Amniotic stem cell (primary cell): ENCODE measurements at places on chromosomes 7 and 10.

GRCh38 chr10:26457088-26457487, 18.9 kb downstream of the APBB1IP start:
- no peak for DNase-seq

DNA sequence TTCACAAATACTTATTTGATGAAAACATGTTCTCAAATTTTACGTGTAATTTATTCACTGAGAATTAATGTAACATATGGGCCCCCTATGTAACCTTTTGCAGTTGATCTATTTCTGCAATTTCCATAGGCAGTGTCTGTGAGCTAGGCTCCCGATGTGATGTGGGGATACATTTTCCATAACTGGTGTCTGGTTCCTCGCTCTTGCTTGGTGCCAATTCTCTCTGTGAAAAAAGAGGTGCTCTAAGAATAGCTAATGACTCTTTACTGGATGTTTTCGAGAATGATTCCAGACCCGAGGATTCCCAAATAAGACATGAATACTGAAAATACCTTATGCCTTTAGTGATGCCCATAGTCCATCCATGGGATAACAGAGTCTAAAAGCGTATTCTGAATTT, 286.7 kb upstream of the FZD8 start:
- no peak for DNase-seq

GRCh38 chr7:2006921-2007381, 225.8 kb downstream of the MAD1L1 start:
- no peak for DNase-seq

GRCh38 chr10:15783941-15784636, 64.4 kb upstream of the ITGA8 start:
- DNase-seq: no peak

DNA sequence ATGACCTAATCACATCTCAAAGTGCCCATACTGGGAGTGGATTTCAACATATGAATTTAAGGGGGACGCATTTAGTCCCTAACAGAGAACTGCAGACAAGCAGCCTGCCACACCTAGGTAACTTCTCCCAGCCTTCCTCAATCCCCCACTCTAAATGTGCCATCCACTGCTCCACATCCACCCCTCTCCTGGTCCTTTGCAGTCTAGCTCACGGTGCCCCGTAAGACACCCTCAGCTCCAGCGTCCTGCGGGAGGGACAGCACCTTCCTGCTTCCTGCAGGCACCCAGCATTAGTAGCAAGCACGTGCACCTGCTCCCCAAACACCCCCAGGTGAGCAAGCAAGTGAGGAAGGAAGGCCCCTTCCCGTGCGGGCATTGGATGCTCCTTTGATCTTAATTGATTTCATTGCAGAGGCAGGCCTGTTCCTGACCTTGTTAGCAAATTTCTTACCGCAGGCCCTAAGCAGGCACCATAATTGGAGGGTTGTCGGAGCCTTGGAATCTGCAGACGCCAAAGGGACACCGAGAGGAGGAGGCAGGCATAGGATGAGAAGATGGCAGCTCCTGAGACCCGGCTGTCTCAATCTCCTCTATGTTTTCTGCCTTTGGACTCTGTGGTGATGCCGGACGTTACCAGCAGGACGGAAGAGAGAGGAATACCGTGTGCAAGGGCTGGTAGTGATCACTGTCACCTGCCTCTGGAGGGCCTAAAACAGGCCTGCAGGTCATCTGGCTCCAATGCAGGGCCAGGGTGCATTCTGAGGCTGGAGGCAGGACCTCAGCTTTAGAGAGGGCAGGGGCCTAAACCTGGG, 75.8 kb upstream of the CHST15 start:
- DNase-seq: no peak

GRCh38 chr7:30888747-30889146, 22.9 kb upstream of the AQP1 start:
- peak; percentile 75 for DNase-seq

DNA sequence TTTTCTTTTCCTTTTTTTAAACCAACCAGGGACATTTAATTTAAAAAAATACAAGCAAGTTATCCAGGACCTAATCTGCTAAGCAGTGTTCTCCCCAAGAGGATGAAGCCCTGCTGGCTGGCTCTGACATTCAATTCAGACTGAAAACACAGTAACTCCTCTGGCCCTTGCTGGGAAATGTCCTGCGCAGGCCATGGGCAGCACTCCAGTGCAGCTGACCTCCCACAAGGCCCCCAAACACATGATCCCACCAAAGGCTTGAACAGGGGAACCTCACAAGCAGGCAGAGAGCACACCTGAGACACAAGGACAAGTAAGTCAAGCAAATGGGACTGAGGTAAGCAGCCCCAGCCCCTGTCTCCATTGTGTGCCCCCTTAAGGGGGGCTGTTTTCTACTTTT, 56.9 kb upstream of the FHIP2A start:
- DNase-seq: no peak

- DNase-seq: no peak
Measured at GRCh38 chr7:142516038-142516501, 233.2 kb upstream of the PRSS1 start.

GRCh38 chr7:44566680-44567079, 7.0 kb downstream of the DDX56 start:
- no peak for DNase-seq

DNA sequence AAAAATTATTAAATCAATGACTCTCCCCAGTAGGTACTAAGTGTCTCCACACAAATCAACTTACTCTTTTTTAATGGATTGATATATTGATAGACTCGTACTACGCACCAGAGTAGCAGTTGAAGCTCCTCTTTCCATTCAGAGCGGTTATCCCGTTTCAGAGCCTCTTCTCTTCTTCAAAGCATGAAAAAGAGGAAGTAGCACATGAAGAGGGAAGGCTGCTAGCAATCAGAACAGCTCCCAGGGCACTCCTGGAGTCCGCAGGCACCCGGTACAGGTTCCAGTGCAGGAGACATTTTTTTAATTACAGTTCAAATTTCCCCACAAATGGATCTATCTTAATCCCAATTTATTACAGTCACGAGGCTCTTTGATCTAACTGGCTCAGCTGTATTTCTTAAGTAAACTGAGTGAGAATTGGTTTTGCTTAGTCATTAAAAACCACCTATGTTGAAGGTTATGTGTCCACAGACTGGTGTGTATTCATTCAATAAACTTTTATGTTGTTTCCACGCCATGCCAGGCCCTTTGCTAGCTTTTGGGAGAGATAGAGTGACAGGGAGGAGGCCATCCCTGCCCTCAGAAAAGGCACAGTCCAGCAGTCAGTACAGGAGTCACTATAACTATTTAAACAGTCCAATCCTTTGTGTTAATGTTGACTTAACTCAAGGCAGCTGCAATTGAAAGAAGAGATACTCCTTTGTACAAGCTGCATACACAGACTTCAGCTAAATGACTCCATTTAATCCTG, 32.1 kb upstream of the CALN1 start:
- no peak for DNase-seq

GRCh38 chr10:99983280-99983988, 26.3 kb downstream of the DNMBP start:
- DNase-seq: no peak

DNA sequence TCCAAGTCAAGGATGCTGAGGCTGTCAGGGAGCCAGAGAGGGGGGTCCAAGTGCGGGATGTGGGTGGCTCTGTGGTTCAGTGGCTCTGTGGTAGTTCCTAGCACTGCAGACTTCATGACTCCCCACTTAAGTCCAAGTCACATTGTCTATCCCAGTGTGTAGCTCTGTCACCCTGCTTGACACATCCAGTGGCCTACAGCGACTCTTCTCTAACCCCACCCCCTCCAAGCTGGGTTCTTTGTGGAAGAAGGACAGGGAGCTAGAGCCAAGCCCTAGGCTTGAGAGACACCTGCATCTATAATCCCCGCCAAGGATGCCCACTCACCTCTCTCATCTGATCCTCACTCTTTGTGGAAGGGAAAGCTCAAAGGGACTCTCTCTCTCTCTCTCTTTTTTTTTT, 57.6 kb downstream of the ADCYAP1R1 start:
- no peak for DNase-seq

DNA sequence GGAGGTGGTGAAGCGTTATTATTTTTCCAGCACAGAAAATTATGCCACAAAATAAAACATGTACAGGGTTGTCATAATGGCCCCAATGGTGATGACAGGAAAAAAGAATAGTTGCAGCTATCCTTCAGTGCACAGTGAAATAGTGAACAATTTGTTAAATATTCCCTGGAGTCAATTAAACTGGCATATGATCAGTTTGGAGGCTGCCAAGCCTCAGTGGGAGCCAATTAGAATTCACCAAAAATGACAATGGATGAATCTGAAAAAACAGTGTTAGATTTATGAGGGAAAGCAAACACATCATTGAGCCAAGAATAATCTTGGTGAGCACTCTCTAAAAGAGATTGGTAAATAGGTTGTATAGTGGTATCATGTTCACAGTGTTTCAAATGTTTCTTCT, 146.3 kb downstream of the OTUD1 start:
- no peak for DNase-seq

DNA sequence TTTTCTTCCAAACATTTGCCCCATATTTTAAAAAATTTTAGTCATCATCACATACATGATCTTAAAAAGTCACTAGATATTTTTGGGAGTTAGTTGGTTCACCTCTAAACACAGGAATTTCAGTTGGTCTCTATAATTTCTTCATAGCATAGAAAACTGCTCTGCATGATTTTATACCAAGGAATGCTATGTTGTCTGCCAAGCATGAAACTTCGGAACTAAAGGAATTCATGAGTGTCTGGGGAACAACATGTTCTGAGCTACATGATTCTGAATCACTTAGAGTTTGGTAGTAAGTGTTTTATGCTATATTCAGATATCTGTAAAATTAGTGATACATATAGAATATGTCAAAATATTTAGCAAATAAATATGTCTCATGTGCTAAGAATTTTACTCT, 957.8 kb downstream of the GATA3 start:
- no peak for DNase-seq

DNA sequence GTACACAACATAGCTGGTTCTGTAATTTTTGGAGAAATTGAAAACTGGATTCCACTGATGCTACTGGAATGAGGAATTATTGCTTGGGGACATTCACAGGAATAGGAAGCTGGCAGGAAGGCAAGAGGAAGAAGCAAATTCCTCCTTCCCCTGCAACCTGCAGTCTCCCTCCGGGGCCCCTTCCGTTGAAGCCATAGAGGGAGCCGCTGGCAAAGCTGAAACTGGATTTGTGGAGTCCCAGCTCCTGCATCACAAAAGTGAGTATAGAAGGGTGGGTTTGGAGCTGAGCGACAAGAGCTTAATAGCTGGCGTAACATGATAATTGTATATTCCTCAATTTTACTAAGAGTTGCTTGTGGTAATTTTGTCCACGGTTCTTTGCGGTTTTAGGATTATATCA, 190.8 kb downstream of the ADRA2A start:
- no peak for DNase-seq

DNA sequence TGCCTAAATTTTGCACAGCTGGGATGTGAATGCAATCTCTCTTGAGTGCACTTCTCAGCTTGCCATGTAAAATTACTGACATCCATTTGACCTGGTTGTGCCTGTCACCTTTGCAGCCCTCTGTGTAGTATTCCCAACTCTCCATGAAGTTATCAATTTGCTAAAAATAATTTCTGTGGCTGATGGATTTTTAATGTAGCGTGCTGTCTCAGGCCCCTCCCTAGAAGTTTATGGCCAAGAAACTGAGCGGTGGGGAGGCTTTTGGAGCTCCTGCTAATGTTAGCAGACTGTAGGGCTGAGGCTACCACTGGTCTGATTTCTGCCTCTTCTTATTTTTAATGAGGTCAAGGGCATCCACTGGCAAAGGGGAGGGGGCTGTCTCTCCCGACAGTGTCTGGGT, 577.0 kb upstream of the DPP6 start:
- DNase-seq: no peak

DNA sequence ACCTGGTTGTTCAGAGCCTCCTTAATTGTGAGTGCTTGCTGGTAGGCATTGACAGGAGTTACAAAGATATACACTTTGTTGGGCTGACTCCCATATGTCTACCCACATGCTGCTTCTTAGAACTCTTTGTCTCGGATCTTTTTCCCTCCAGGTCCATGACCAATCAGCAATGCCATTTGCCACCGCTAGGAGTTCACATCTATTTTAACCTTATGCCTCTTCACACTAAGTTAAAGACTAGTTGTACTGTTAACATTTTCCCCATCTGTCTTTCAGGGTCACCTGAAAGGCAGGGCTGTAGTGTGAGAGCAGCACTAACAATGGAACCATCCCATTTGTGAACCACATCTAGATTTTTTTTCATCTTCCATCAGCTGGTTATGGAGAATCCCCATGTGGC, 226.7 kb upstream of the NPY start:
- no peak for DNase-seq

DNA sequence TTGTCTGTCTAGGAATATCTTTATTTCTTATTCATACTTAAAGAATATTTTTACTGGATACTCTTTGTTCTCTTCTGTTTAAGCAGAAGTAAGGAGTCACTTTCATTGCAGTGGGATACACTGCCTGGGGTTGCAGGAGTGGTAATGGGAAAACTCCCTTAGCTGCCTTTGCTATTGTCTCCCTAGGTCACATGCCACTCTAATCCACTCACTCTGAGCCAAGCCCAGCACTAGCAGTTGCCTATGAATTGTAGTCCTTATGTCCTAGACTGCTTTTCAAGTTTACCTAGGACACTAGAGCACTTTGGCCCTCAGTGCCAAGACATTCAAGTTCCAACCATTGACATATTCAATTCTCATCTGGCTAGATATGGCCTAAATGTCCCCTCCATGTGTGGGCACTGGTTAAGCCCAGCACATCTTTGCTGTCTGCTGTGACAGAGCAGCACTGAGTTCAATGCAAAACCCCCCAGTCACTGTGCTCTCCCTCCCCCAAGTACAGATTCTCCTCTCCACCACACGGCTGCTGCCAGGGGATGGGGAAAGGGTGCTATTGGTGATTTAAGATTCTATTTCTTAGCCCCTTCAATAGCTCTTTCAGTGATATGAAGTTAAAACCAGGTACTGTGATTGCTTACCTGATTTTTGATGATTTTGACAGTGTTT, 991.7 kb upstream of the KCND2 start:
- no peak for DNase-seq

DNA sequence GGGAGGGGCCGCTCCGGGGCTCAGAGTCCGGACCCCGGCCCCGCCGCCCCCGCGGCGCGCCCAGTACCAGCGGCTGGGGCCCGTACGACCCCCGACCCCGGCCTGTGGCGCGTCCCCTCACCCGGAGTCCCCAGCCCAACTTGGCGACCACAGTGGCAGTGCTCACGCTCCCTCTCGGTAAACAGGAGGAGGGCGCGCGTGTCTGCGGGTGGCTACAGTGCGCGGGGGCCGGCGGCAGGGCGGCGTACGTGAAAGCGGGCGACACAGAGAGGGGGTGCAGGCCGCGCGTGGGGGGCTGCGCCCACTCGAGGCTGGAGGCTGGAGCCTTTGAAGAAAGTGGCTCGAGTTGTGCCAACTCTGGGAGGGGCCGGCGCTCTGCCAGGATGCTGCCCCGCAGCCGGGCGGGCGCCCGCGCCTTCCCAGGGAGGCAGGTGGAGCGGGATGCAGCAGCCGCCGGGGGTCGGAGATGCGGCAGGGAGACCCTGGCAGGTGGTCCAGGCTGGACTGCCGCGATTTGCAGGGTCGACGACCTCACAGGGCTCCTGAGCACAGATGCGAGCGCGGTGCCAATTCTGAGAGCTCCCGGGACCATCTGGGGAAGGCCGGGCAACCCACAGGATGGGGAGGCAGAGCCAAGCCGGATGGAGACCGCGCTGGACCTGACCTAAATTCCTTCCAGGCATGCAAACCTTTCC, 655 bp downstream of the PTPRE start:
- DNase-seq: no peak

- no peak for DNase-seq
Measured at GRCh38 chr7:148527717-148528168, 62.8 kb upstream of the C7orf33 start.
